ENCODE measurements at places on chromosomes 4 and X.

GRCh38 chr4:76504613-76505465 lies 69.8 kb downstream of the SHROOM3 start:
- no peak for DNase-seq

DNA sequence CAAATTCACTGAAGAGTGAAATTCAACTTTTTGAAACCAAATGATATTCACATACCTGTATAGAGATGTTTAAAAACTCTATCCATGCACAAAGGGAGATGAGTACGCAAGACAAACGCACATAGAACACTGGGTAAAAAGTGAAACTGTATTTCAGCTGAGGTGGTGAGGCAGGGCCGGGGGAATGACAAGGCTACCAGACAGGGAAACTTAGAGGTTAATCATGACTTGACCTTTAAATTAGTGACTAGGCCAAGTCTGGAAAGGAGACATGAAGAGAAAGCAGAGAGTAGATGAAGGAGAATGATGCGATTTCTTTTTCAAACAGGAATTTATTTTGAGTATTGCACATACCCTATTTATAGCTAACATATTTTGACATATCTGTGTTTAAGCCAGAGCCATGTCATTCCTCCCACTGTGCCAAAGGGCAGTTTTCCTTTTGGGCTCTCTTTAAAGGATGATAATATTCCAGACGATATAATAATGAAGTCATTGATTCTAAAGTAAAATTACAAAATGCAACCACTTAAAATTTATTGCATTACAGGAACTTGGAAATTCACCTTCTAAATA lies 49.4 kb downstream of the ARHGEF6 start:
- no peak for DNase-seq

- no peak for DNase-seq
Measured at GRCh38 chrX:1086444-1087409, 125.7 kb downstream of the CRLF2 start.

DNA sequence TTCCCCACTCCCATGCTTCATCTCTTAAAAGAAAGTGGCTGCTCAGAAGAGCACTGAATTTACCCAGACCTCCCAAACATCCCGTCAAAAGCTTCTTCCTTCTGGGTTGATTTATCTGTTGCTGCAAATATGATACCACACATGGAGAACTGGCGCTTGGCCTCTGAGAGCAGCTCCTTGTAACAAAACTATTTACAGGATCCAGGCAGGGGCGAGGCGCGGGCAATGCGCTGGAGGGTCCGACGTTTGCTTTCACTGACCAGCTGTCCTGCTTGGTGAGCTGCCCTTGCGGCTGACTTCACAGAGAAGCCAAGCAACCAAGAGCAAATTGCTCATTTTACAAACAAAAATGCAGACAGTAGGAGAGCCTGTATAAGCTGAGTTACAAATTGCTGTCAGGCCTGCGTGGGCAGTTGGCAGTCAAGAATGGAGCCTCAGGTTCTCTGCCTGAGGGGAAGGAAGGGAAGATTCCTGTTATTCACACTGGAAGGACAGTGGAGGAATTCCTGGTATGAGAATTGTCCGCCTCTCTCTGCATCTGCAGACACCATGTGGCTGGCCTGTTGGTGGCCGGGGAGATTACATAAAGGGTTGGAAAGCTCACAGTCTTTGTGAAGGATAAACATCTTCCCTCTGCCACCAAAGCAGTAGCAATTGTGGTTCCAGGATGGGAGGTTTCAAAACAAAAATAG lies 192.2 kb upstream of the LEF1 start:
- no peak for DNase-seq

DNA sequence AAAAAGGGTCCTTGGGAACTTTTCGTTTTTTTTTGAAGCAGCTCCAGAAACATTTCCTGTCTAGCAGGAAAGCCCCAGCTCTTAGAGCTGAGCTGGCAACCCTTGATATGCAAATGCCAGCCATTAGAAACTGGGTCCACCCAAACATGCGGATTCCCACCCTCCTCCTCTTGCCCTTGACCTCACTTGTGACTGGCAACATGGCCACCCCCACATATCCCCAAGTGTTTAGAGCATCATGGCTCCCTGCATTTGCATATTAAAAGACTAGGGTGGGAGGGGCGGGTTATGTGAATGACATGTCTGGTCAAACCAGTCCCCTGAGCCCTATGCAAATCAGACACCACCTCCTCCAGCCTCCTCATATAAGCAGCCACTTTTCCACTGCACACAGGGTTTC lies 671.1 kb downstream of the FAT4 start:
- DNase-seq = no peak

GRCh38 chr4:6153874-6154273 lies 46.5 kb downstream of the JAKMIP1 start:
- no peak for DNase-seq

DNA sequence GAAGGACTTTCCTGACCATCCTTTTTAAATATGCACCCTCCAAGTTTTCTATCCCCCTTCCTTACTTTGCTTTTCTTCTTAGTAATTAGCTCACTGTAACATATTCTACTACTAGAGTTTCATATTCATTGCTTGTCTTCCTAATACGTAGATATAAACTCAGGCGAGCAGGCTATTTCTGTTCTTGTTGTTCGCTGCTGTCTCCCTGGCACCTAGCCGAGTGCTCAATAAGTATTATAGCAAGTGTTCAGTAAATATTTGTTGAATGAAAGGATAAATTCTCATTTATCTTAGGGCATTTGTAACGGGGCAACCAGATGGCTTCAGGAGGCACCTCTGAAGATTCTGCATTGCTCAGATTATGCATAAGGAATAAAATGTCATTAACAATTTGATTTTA lies 6.8 kb upstream of the RHOH start:
- no peak for DNase-seq

DNA sequence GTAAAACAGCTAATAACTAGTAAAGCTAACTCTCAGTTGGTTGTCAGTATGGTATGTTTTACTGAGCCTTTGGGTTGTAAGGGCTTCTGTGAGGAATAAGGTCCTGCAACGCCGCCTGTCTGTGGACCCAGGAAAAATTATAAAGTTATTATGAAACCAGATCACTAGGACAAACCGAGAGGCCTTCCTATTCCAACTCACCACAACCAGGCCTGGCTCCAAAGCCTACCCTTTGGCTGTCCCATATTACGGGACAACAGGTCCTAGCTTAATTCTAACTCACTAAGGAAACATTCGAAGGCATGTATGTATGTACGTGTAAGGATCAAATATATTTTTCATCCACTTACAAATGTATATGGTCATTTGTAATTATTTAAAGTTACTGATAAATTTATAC lies 1.4 kb downstream of the ANKRD17 start:
- peak; percentile 29 for DNase-seq

DNA sequence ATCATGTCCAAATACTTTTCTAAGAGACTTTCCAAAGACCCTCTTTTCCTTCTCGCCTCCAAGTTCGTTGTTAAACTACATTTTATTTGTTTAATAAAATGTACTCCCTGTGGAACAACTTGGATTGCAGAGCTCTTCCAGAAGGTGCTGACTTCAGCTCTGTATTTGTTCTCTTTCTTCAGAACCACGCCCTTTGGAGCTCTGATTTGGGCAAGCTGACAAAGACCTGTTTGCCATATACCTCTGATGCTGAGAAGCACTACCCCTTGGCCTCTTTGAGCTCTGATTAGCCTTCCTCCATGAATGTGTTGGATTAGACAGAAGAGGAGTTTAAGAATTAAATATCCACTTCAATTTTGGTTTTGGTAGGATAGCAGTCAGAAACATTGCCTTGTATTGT lies 815.1 kb upstream of the POU3F4 start:
- DNase-seq = no peak

- DNase-seq = no peak
Measured at GRCh38 chr4:184536881-184537248, 62.5 kb upstream of the IRF2 start.
